ENCODE measurements at places on chromosomes 11 and 22.

GRCh38 chr11:33544593-33545373 lies 155.8 kb downstream of the C11orf91 start:
- no peak for DNase-seq

GRCh38 chr11:2666401-2666741 lies 33.4 kb downstream of the KCNQ1OT1 start:
- no peak for DNase-seq

GRCh38 chr22:37505989-37506388 lies 13.2 kb downstream of the CARD10 start:
- DNase-seq: no peak

- DNase-seq: no peak
Observed at GRCh38 chr11:130817330-130817944, 98.8 kb downstream of the SNX19 start.

DNA sequence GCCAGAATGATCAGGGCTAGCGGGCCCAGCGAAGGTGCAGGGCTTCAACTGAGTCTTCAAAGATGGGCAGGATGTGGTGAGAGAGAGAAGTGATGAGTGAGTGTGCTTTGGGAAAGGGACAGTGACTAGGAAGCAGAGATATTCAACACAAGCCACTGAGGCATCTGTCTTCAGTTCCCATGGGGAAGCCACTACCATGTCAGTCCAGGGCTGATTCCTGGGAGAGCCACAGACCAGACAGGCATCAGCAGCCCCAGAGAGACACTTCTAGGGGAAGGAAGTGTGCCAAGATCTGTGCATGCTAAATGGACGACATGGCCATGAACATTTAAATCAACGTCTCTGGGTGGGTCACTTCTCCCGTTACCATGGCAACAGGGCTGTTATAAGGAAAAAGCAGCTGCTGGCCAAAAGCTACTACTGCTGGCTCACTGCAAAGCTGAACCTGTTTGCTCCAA lies 28.5 kb downstream of the P4HA3 start:
- no peak for DNase-seq

DNA sequence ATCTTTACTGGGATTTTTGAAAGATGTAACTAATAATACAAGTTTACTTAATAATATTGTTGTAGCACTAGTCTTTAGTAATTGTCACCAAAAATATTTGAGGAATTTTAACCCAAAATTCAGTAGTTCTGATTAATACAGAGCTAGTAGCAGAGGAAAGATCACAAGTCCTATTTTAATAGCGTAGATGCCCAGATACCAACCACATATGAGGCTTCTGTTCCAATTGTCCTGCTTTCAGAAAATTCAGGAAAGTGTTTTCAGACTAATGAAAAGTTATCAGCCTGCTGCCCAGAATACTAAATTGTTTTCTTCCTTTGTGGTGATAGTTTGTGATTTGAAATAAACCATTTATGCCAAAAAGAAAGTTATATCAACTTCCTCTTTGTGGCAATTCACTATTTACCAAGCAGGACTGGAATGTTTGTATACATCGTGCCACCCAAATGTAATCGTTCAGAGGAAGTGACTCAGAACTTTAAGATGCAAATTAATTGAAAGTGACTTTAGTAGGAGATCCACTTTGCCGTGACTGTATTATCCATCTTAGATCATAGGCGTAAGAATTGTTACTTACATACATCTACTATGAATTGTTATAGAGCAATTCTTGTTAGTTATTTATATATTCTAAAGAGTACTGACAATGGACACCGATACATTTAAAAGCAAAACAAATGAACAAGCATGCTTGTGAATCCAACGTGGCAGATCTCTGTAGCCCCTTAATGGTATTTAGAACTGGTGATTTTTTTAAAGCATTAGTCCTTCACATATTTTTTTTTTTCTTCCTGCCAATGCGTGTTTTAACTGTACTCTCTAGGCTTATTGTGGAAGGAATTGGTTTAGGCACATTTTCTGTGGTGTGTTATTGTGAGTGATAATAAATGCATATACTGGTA lies 231.0 kb downstream of the DDX10 start:
- no peak for DNase-seq

GRCh38 chr22:49329636-49330035 lies 498.0 kb downstream of the BRD1 start:
- DNase-seq: no peak

- DNase-seq: no peak
Observed at GRCh38 chr22:36378869-36379217, 8.9 kb downstream of the MYH9 start.

DNA sequence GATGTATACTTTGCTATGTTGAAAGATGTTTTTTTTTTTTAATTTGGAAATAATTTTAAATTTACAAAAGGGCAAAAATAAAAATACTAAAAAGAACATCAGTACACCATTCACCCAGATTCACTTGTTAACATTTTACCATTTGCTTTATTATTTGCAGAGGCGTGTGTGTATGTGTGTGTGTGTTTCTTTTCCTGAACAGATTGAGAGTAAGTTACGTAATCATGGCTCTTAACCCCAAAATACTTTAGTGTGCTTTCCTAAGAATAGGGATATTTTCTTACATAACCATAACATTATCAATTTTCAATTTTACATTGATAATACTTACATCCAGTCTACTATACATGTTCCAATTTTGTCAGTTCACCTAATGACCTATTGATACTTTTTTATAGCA lies 91.5 kb upstream of the HORMAD2 start:
- no peak for DNase-seq

- DNase-seq: no peak
Observed at GRCh38 chr11:97092823-97093222, 703.0 kb downstream of the JRKL start.

DNA sequence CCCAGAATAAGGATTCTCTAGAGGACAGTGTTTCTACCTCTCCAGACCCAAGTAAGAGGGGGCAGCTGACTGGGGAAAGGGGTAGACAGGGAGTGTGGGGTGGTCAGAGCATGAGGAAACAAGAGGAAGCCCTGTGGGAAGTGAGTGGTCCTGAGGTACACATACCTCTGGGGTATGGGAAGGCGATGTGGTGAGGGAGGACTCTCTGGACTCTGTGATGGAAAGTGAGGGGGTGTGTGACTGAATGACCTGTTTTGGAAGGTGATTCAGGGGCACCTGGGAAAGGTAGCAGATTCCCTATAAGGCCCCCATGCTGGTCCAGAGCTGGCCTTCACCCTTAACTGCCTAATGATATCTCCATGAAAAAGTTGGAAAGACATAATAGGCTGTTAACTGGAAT lies 80.1 kb downstream of the DEPDC5 start:
- DNase-seq: no peak

DNA sequence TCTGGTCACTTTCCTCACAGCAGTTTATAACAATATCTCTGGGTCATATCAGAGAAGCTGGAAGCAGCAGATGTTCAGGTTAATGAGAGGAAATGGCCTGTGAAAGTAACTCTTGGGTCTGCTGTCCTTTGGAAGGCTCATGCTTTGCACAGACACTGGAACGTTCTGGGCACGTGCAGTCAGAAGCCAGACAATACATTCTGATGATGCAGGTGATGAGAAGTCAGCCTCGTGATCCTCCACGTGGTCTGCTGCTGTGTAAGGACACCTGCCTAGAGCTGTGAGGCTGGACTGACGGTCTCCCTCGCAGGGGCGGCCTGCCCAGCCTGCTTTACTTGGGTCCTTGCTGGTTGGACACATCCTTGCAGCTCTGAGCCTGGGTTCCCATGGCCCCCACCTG lies 18.8 kb upstream of the ADORA2A start:
- DNase-seq: no peak

- DNase-seq: no peak
Observed at GRCh38 chr11:99244613-99245012, 223.9 kb downstream of the CNTN5 start.

GRCh38 chr11:128476729-128477128 lies 110.6 kb downstream of the ETS1 start:
- DNase-seq: peak; percentile 79

DNA sequence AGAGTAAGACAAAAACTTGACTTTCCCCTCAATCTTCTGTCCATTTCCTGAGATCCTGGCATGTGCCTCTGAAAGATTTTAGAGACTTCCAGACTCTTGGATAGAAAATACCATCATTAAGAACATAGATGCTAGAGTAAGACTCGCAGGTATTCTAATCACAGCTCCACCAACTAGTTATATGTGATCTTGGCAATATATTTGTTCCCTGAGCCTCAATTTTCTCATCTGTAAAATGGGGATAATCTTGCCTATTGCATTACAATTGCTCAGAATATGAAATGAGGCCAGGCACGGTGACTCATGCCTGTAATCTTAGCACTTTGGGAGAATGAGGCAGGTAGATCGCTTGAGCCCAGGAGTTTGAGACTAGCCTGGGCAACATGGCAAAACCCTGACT lies 10.7 kb downstream of the RHOG start:
- DNase-seq: no peak

GRCh38 chr11:68003846-68004550 lies at the start of gene UNC93B1:
TSS of gene UNC93B1 (minus strand) at chr11:68004097. CDS start at chr11:68004043, 54 bp downstream.
- peak; percentile 82 for DNase-seq

GRCh38 chr11:107973641-107974040 lies 35.1 kb upstream of the CUL5 start:
- no peak for DNase-seq

- DNase-seq: no peak
Observed at GRCh38 chr11:85627332-85627997, at the start of gene DLG2. TSS of gene DLG2 (minus strand) at chr11:85627344.

- DNase-seq: no peak
Observed at GRCh38 chr11:7759010-7759409, 37.7 kb downstream of the OR5P2 start.

DNA sequence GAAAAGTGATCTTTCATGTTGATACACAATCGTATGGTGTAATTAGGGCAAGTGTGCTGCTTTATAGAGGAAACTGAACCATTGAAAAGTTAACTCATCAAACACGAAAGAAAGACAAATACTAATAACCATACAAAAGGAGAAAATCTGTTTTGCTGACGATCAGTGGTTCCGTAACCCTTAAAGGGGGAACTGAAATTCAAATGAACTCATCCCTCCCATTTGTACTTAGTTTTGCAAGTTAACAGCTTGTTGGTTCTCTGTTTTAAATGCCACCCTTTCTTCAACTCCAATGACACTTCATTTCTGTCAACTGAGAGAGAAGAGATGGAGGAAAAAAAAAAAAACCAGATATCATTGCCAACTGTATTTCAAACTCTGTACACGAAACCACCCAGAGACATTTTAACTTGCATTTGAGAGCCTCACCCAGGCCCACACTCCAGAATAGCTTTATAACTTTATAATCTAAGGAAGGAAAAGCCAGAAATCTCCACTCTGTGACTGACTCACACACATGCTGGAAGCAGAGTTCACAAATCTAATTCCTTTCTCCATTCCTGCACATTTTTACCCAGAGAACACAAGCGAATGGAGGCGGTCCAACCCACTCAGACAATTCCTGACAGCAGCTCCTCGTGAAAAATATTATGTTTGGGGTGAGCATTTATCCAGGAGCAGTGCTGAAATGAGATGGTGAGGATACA lies 17.4 kb upstream of the CSNK2A3 start:
- no peak for DNase-seq

Measured in CD4-positive, alpha-beta T cell (primary cell).